ENCODE measurements at places on chromosomes 3 and 15. TPM values are rescaled to one million over a fixed set of nuclear protein-coding genes. Genes with fewer than 3 reads are reported as not detected.

Gene PATL2
- 2.4 TPM for total RNA-seq

Gene KCTD6
- total RNA-seq = 18.9 TPM

Gene MUC13
- total RNA-seq = not detected

Gene ARPIN
- total RNA-seq = 25.5 TPM

Gene NAA50
- total RNA-seq = 126 TPM

Gene C2CD4A
- not detected for total RNA-seq

GRCh38 chr3:377158-377561 lies 180.6 kb downstream of the CHL1 start:
- no peaks in the 10 kb centered on the region for H3K27me3 ChIP-seq
- H3K36me3 ChIP-seq = no peaks in the 10 kb centered on the region
- no peak overlapping the region for H3K4me3 ChIP-seq
- no peaks in the 10 kb centered on the region for H3K4me1 ChIP-seq
- no peak for DNase-seq

DNA sequence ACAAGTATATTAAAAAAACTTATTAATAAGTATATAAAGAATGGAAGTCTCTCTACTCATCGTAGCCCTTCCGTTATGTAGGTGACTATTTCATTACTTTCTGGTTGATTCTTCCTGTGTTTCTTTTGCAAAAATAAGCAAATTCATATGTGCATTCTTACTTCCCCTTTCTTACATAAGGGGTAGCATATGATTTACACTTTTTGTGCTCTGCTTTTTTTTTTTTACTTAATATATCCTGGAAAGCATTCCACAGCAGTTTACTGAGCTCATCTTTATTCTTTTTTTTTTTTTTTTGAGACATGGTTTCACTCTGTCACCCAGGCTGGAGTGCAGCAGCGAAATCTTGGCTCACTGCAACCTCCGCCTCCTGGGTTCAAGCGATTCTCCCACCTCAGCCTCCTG lies 12.9 kb downstream of the SCAMP5 start:
- no peaks in the 10 kb centered on the region for H3K4me1 ChIP-seq
- no peak for DNase-seq
- no peaks in the 10 kb centered on the region for H3K36me3 ChIP-seq
- no peak overlapping the region for H3K27ac ChIP-seq

DNA sequence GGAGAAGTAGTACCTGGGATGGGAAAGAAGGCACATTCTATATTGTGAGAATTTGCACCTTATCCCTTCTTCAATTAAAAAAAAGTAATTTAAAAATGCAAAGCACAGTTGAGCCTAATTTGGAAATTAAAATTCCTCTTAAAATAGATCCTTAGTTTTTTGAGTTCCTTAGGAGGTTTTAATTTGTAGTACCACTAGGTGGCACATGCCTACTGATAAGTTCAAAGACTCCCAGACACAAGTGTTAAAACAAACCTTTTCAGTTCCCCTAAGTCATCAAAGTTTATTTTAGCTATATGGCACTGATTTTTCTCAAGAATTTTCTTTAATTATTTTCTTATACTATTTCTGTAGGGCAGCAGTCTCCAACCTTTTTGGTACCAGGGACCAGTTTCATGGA lies 127.6 kb upstream of the AZI2 start:
- H3K27ac ChIP-seq = no peak overlapping the region
- H3K4me3 ChIP-seq = no peak overlapping the region
- no peaks in the 10 kb centered on the region for H3K36me3 ChIP-seq
- no peaks in the 10 kb centered on the region for H3K27me3 ChIP-seq

DNA sequence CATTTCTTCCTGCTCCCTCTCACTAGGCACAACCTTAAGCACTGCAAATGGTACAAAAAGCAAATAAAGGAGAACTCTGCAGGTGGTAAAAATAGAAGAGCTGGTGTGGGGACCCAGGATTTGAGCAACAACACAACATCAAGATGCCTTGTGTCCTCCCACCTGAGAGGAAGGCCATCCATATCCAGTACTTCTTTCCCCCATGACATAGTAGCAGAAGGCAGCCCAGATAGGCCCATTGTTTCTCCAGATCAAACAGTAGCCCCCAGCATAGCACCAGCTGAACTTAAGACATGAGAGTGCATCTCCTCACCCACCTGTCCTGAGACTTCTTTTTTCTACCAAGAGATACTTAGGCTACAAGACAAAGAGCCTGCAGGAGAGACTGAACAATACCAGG lies 180.5 kb downstream of the GOLGA6L6 start:
- DNase-seq = no peak
- no peaks in the 10 kb centered on the region for H3K27me3 ChIP-seq
- no peak overlapping the region for H3K27ac ChIP-seq
- H3K36me3 ChIP-seq = no peaks in the 10 kb centered on the region
- no peaks in the 10 kb centered on the region for H3K4me1 ChIP-seq

GRCh38 chr15:46956456-46956855 lies 760.8 kb upstream of the SEMA6D start:
- H3K36me3 ChIP-seq = no peaks in the 10 kb centered on the region
- no peak overlapping the region for H3K27ac ChIP-seq
- no peaks in the 10 kb centered on the region for H3K27me3 ChIP-seq
- no peaks in the 10 kb centered on the region for H3K4me1 ChIP-seq
- H3K4me3 ChIP-seq = no peak overlapping the region

GRCh38 chr15:63063164-63063756 lies 20.7 kb downstream of the TPM1 start:
- no peak for DNase-seq
- H3K4me1 ChIP-seq = peaks cover 10% of the 10 kb centered on the region
- no peak overlapping the region for H3K4me3 ChIP-seq
- H3K27me3 ChIP-seq = no peaks in the 10 kb centered on the region

- H3K27me3 ChIP-seq = no peaks in the 10 kb centered on the region
- peaks cover 30% of the 10 kb centered on the region for H3K36me3 ChIP-seq
- no peak overlapping the region for H3K4me3 ChIP-seq
- no peak overlapping the region for H3K27ac ChIP-seq
- no peaks in the 10 kb centered on the region for H3K4me1 ChIP-seq
These were observed 19.2 kb upstream of the KPNA1 start for GRCh38 chr3:122533931-122534334.

GRCh38 chr3:191331388-191331787 lies 1.1 kb upstream of the UTS2B start:
- H3K27ac ChIP-seq = peak overlapping the region; percentile 96
- no peak overlapping the region for H3K4me3 ChIP-seq
- peaks cover 34% of the 10 kb centered on the region for H3K4me1 ChIP-seq
- DNase-seq = no peak
- H3K27me3 ChIP-seq = no peaks in the 10 kb centered on the region

GRCh38 chr15:51104512-51104911 lies 9.8 kb upstream of the TNFAIP8L3 start:
- H3K4me1 ChIP-seq = peaks cover 7% of the 10 kb centered on the region
- peak; percentile 9 for DNase-seq
- no peak overlapping the region for H3K4me3 ChIP-seq
- H3K36me3 ChIP-seq = no peaks in the 10 kb centered on the region
- H3K27ac ChIP-seq = no peak overlapping the region
- H3K27me3 ChIP-seq = no peaks in the 10 kb centered on the region

DNA sequence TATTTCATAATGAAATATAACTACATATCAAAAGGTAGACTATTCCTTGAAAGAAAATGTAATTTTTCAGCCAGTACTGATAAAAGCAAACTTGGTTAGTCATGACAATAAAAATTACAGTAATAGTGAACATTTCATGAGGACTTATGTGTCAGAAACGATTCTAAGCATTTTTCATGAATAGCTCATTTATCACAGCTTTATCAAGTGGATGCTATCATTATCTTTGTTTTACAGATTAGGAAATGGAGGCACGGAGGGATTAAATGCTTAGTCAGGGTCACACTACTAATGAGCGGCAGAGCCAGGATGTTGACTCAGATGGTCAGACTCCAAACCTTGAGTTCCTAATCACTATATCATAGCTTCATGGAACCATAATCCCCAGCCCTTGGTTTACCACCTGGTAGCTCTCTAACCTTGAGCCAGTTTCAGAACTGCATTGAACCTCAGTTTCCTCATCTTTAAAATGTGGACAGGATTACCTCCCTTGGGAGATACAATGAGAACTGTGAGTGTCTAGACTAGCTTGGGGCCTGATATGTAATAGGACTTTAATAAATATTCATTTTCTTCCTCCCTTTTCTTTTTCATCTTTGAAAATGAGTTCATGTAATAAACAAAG lies 85.4 kb downstream of the TNIK start:
- H3K4me1 ChIP-seq = peaks cover 51% of the 10 kb centered on the region
- DNase-seq = no peak
- H3K36me3 ChIP-seq = no peaks in the 10 kb centered on the region
- H3K27me3 ChIP-seq = no peaks in the 10 kb centered on the region
- no peak overlapping the region for H3K4me3 ChIP-seq
- H3K27ac ChIP-seq = peak overlapping the region; percentile 13

- no peaks in the 10 kb centered on the region for H3K36me3 ChIP-seq
- H3K4me1 ChIP-seq = no peaks in the 10 kb centered on the region
- no peak overlapping the region for H3K4me3 ChIP-seq
- DNase-seq = no peak
These were observed 281.2 kb downstream of the ERC2 start for GRCh38 chr3:56187051-56187450.

- no peaks in the 10 kb centered on the region for H3K36me3 ChIP-seq
- no peak overlapping the region for H3K4me3 ChIP-seq
- peaks cover 11% of the 10 kb centered on the region for H3K4me1 ChIP-seq
- no peak for DNase-seq
These were observed 109.9 kb upstream of the GAP43 start for GRCh38 chr3:115513416-115513800.

GRCh38 chr15:46242935-46243334 lies 608.1 kb downstream of the SQOR start:
- no peaks in the 10 kb centered on the region for H3K4me1 ChIP-seq
- H3K27ac ChIP-seq = no peak overlapping the region
- no peak for DNase-seq
- H3K36me3 ChIP-seq = no peaks in the 10 kb centered on the region

GRCh38 chr3:139608108-139608380 lies 68.5 kb upstream of the RBP1 start:
- H3K4me3 ChIP-seq = no peak overlapping the region
- no peaks in the 10 kb centered on the region for H3K36me3 ChIP-seq
- no peak overlapping the region for H3K27ac ChIP-seq
- H3K4me1 ChIP-seq = no peaks in the 10 kb centered on the region
- no peaks in the 10 kb centered on the region for H3K27me3 ChIP-seq

DNA sequence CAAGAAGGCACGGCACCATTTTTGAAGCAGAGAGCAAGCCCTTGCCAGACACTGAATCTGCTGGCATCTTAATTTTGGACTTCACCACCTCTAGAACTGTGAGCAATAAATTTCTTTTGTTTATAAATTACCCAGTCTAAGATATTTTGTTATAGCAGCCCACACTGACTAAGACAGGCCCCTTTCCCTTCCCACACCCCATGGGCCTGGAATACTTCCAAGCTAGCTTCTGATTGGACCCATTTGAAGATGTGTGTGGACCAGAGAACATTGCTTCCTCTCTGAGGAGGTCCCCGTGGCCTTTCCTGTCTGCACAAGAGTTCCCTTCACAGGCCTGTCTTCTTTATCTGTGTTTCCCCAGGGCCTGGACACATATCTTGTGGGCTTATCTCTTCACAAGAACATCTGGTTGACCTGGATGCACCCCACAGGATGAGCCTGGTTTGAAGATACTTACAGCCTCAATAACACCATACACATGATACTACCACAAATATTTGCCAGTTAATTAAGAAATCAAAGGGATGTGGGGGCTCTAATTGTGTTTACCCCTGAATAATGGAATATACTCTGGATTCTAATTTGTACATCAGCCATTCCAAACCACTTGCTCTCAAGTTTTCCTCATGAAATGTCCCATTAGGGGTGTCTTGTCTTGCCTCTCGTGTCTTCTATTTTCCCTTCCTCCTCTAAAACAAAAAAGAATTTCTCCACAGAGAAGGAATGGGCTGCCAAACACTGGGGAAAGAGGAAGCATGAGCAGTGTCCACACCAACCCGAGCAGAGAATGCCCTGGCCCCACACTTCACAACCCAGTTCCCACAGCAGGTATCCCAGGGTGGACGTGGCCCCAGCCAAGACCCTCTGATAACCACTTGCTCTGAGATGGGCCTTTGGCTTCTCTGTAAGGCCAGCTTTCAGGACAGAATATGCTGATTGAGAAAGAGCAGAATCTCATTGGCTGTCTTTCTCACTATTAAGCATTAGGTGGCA lies 42.5 kb downstream of the GLB1 start:
- H3K36me3 ChIP-seq = peaks cover 24% of the 10 kb centered on the region
- no peaks in the 10 kb centered on the region for H3K4me1 ChIP-seq
- H3K27me3 ChIP-seq = no peaks in the 10 kb centered on the region
- H3K27ac ChIP-seq = no peak overlapping the region
- no peak for DNase-seq
- H3K4me3 ChIP-seq = no peak overlapping the region

GRCh38 chr3:149751551-149751950 lies 738 bp downstream of the COMMD2 start:
- peak overlapping the region; percentile 65 for H3K4me3 ChIP-seq
- no peak overlapping the region for H3K27ac ChIP-seq
- no peaks in the 10 kb centered on the region for H3K27me3 ChIP-seq
- H3K36me3 ChIP-seq = no peaks in the 10 kb centered on the region
- H3K4me1 ChIP-seq = no peaks in the 10 kb centered on the region

DNA sequence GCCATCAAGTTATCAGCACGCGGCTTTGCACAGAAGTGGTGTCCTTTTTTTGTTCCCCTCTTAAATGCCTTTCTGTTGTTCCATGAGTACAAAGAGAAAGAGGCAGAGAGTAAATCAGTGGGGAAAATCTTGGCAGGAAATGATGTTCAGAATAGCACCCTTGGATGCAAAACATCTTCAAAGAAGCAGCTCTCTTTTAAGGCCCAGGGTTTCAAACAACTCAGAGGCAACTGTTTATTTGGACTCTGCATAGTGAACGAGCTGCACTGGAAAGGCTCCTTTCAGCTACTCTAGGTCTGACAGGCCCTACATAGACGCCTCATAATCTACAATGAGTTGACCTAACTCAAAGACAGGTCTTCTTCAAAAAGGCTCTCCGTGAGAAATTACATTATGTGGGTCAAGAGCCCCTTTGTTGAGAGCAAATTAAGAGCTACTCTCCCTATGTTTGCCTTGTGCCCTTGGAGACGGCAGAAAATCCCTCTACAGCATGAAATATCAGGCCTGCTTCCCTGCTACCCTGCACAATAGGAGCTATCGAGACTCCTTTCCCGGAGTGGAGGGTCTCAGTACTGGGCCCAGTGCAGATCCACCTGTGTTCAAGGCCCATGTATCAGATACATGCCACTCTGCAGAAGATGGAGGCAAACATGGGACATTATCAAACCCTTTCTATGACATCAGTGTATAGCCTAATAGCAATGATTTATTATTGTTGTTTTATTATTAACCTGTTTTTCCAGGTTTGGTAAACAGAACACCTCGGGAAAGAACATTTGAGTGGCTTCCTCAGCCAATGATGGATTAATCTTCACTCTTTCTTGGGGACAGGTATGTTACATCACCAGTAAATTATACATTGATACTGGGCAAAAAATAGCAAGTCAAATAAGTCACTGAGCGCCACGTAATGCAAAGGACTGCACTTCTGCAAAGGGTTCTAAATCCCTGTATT lies 53.1 kb downstream of the HEG1 start:
- H3K27me3 ChIP-seq = no peaks in the 10 kb centered on the region
- peaks cover 48% of the 10 kb centered on the region for H3K4me1 ChIP-seq
- no peak overlapping the region for H3K4me3 ChIP-seq
- H3K36me3 ChIP-seq = peaks cover 45% of the 10 kb centered on the region

All from thyroid gland (tissue), 4 donors.